Naive thymus-derived CD8-positive, alpha-beta T cell (primary cell): ENCODE measurements at places on chromosomes 6 and 20.

DNA sequence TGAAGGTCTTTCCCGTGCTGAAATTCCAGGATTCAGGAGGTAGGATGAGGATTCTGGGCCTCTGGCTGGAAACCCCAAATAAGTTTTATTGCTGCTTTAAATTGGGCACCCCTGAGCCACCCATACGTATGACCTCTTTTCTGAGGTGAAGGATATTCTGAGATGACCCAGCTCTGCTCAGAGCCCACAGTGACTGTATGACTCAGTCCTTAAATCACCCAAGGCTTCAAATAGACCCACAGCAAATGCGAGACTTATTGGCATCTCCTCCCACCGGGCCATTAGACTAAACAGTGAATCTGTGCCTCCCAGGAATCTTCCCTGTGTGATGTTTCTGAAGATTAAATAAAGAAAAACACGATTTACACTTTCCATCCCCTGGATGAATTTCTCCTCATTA is 9.5 kb downstream of the SIRPG start:
- DNase-seq, result no peak

GRCh38 chr20:46898423-46898822 is 3.8 kb downstream of the EYA2 start:
- DNase-seq, result no peak

DNA sequence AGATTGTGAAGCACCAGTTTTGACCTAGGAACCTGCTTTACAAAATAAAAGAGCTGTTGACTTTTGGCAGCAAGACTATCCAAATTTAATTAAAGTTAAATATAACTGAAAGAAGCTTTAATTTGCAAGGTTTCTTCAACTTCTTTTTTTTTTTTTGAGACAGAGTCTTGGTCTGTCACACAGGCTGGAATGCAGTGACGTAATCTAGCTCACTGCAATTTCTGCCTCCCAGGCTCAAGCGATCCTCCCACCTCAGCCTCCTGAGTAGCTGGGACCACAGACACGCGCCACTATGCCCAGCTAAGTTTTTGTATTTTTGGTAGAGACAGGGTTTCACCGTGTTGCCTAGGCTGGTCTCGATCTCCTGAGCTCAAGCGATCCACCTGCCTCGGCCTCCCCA is 13.7 kb upstream of the CSE1L start:
- DNase-seq, result no peak

DNA sequence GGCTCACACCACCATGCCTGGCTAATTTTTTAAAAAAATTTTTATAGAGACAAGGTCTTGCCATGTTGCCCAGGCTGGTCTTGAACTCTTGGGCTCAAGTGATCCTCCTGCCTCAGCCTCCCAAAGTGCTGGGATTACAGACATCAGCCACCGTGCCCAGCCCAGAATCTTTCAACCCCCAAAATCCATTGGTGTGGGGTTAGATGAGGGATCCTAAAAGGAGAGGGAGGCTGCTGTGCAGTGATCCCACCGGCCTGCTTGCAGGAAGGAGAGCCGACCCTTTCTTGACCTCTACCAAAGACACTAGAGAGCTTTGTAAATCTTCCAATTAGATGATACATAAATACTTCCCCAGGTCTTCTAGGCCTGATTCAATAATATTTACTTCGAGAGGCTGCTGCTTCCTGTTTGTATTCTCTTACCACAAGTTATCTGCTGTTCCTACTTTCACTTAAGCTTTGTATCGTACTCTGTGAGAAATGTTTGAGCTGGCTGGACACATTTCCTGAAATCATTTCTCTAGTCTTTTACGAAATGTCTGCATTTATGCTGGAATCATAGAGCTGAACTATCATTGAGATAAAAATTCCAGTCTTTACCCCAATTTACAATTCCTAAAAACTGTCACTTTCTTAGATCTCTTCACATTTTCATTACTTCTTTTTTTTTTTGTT is 49.3 kb upstream of the IER3 start:
- DNase-seq, result no peak

DNA sequence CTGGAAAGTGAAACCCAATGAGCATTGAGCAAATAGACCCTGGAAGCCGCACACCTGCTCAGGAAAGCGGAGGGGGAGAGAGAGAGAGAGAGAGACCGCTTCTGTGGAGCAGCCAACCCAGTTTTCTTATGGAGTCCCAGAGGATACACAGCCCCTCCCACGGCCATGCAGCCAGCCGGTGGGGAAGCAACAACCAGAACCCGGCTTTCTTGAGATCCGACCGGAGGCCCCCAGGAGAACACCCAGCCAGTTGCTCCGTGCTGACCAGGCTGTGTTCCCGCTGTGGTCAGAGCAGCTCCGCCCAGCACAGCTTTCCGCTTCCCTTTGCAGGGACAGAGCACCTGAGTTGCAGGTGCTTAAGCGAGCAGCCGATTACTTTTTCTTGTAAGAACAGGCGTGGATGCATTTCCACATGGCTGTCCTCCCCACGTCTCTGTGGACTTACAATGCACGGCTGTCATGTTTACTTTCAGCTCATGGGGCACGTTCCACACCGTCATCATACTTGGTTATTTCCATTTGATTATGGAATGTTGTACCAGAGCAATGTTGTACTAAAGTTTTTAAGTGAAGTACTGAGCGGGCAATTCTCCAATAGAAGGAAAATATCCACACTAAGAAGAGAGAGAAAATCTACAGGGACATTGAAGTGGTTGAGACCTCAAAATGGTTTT is 381.9 kb downstream of the THBS2 start:
- DNase-seq, result no peak

DNA sequence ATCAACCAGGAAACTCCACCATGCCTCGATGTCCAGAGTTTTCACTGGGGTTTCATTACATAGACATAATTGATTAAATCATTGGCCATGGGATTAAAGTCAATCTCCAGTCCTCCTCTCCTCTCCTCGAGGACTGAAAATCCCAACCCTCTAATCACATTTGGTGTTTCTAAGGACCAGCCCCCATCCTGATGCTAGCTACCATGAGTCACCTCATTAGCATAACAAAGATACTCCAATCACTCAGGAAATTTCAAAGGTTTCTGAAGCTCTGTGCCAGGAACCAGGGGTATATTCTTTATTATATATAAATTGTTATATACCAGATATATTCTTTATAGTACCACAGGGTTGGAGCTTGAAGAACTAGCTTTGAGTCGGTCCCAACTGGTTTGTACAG is 212.9 kb upstream of the PRND start:
- no peak for DNase-seq

DNA sequence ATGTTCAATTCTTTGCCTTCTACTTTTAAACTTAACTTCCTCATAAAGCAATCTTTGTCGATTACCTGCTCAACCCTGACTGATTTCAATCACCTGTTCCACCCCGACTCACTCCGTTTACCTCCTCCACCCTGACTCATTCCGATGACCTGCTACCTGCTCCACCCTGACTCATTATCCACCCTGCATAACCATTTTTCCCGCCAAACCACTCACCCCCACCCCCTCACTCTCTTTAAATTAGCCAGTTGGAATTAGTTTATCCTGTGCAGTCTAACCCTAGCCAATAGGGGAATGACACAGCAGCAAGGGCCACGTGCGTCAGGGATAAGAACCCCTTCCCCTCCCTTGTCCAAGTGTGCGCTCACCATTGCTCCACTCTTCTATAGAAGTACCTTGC is 56.7 kb upstream of the MRAP2 start:
- DNase-seq, result no peak

- no peak for DNase-seq
Measured at GRCh38 chr6:105810105-105810921, 275.8 kb upstream of the PRDM1 start.

GRCh38 chr20:45300961-45301360 is 5.7 kb upstream of the RBPJL start:
- no peak for DNase-seq

- DNase-seq, result peak; percentile 76
Measured at GRCh38 chr6:44245912-44246662, 814 bp upstream of the HSP90AB1 start.

DNA sequence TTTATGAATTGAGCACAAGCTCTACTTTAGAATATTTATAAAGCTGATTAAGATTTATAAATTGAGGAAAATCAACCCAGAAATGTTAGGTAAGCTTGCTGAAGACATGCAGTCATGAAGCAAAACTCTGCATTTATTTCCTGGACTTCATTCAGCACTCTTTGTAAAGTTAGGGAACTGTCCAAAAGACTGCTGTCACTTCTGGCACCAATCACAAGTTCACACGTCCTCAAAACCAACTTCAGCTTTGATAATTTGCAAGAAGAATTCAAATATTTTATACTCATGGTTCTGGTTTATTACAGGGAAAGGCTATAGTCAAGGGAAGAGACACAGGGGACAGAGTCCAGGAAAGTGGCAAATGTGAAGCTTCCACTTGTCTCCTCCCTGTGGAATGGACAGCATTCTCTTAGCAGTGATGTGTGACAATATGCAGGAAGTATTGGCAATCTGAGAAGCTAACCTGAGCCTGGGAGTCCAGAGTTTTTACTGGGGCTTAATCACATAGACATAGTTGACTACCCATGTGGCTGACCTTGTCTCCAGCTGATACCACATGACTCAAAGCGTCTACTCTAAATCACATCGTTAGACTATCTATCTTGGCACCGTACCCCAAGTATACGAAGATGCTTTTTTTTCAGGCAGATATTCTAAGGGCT is 85.4 kb downstream of the PPP1R14C start:
- DNase-seq, result no peak
